ENCODE measurements at places on chromosomes 1 and 21.

- no peak for DNase-seq
Measured at GRCh38 chr1:215393476-215393875, 173.6 kb upstream of the KCTD3 start.

DNA sequence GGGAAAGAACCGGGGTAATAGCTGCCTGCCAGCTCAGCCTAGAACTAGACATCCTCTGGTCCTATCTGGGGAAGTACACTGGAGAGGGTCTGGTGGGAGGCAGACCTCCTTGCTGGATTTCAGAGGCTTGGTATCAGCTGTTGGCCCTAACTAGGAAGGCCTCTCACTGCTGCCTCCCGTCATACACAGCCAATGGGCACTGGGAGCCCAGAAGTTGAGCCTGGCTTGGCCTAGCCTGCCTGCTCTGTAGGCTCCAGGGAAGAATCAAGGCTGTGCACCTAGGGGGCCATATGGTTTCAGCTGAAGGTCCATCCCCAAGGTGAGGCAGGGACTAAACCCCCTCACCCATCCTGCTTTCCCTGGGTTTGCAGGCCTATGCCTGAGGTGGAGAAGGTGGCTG, 4.3 kb upstream of the MUTYH start:
- no peak for DNase-seq

DNA sequence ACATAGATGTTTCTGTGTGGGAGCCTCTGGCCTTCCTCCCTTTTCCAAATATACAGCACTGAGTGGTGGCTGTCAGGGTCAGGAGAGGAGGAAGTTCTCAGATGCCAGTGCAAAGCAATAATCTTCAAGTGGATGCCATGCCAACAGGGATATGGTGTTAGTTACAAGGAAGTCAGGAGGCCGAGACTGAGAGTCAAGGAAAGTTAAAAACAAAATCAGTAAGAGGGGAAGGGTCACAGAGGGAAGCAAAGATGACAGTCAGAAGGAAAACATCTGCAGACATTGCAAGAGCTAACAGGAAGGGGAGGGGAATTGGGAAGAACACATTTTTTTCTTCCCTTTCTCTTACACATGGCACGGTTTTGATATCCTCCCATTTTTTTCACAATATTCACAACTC, 691.4 kb downstream of the ADGRL2 start:
- no peak for DNase-seq

DNA sequence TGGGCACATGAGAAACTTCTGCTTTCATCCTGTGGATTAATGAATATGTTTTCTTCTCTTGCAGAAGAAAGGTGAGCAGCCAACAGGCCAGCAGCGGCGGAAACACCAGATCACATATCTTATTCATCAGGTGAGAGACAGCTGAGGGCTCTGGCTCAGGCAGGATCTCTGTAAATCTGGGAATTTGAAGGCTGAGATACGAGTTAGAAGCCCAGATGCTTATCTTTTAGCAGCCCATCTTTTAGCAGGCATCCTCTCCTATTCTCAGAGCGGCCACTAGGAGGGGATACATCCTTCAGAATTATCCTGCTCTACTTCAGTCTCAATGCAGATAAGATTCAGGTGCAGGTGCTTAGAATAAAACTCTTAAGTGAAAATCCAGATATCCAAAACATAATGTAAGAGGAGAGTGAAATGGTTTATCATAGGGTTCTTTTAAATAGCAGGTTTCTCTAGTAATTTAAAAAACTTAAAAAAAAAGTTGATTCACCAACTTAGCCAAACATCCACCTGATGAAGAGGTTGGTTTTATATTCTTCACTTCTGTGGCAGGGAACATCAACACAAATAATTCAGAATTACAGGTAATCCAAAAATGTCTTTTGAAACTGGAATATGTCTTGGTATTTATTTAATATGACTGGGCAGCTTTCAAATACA, 19.3 kb downstream of the SH2D2A start:
- DNase-seq = no peak

DNA sequence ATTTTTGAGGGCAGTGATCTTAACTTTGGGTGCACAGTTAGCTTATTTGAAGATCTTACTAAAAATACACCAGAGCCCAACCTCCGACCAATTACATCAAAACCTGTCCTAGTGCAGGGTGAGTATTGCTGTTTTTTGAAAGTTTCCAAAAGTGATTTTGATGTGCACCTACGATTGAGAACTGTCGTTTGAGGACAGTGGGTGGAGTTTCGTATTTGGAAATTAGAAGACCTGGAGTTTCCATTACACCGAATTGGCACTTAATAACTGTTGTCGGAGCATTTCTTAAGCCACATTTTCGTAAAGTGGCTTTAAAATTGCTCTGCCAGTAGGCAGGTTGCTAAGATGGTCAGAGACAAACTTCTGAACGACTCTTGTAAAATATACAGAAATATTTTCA, 1.1 kb downstream of the SOD1 start:
- DNase-seq = no peak

GRCh38 chr21:44924606-44925377, 4.1 kb upstream of the ITGB2 start:
- DNase-seq = no peak
